ENCODE measurements at places on chromosomes 2 and 18.

- DNase-seq: no peak
These were observed 93.5 kb downstream of the CAPN13 start for GRCh38 chr2:30713698-30714097.

- no peak for DNase-seq
These were observed 19.6 kb downstream of the TMEM17 start for GRCh38 chr2:62486439-62486765.

GRCh38 chr2:22900674-22901073, 484.3 kb upstream of the KLHL29 start:
- no peak for DNase-seq

DNA sequence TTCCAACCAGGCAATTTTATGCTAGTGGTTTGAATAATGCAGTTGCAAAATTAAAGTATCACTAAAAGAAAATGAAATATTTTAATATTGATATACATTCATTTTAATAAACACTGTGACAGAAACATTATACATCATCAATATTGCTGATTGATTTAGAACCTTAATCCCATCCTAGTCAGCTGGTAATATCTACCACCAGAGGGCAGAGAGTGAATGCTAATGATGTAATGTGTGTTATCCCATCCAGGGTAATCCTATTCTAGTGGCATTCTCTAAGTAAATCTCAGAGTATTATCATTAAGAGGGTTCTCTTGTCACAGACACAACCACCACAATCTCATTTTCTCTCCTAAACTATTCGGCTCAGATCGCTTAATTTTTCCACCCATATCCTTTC, 477.4 kb downstream of the CPS1 start:
- DNase-seq: no peak

GRCh38 chr2:32482471-32482870, 125.6 kb downstream of the BIRC6 start:
- DNase-seq: no peak

GRCh38 chr18:10049747-10050146, 135.9 kb downstream of the VAPA start:
- DNase-seq: no peak
